GM23248 (cell line): ENCODE measurements at places on chromosomes 4 and X. TPM values are rescaled to one million over a fixed set of nuclear protein-coding genes. Genes with fewer than 3 reads are reported as not detected.
A peak's percentile ranks its signal among the peaks of the same experiment; 100 is the strongest.

DNA sequence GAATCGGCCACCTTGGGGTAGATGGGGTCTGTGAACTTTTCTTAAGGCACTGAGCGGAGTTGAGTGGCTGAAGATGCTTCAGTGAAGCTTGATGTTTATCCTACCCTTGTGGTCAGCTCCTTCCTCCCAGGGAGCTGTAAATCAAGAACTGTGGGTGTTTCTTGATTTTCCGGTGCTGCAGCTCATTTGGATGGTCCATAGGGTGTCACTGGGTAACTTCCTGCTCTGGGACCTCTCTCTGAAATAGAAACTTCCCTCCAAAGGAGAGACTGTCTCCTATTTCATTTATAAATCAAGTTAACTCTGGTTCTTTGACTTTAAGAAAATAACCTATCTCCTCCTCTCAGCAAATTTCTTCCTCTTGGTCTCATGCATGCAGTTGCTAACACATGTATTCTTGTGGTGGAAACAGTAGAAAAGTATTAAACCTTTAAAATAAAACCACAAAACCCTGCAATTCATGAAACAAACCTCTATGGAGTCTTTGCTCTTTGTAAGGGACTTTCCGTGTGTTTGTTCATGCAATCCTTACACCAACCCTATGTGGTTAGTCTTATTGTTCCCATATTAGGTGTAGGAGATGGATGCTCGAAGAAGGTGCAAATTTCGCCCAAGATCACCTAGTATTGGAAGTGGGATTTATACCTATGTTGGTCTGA lies 110.3 kb downstream of the SHROOM3 start:
- peaks cover 41% of the 10 kb centered on the region for H3K4me1 ChIP-seq
- H3K27me3 ChIP-seq, result no peaks in the 10 kb centered on the region
- H3K4me3 ChIP-seq, result no peak overlapping the region
- no peaks in the 10 kb centered on the region for H3K36me3 ChIP-seq
- peak overlapping the region; percentile 73; the same call in 1 of the 2 replicates for H3K27ac ChIP-seq

DNA sequence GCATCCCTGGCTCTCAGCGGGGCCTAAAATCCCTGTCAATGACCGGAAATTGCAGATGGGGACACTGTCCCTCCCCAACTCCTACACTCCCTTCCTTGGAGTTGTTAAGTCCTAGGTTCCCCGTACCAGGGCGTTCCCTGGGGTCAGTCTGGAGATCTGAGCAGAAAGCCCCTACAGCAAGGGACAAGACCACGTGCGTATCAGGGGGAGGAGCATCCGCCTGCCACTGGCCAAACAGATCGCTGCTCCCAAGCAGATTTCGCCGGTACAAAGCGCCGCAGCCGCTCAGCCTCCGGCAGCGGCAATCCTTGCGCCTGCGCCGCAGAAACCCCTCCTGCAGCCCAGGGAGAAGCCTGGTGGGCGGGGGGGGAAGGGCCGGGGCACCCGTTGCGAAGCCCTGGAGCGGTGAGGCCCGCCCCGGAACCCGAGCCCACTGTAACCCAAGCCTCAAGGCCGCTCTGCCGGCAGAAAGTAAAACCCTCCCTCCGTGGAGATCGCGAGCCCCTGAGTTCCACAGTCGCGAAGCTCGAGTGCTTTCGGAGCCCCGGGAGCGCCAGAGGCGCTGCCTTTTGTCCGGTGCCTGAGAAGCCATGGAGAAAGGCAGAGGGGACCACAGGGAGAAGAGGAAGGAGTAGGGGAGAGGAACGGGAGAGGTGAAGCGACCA lies 2.7 kb downstream of the CRMP1 start:
- DNase-seq, result no peak
- peaks cover 71% of the 10 kb centered on the region for H3K27me3 ChIP-seq
- no peak overlapping the region for H3K4me3 ChIP-seq
- H3K27ac ChIP-seq, result no peak overlapping the region
- H3K4me1 ChIP-seq, result no peaks in the 10 kb centered on the region

- peaks cover 24% of the 10 kb centered on the region for H3K4me1 ChIP-seq
- no peaks in the 10 kb centered on the region for H3K36me3 ChIP-seq
- peak; percentile 78 for DNase-seq
- no peaks in the 10 kb centered on the region for H3K27me3 ChIP-seq
- H3K4me3 ChIP-seq, result no peak overlapping the region
- H3K27ac ChIP-seq, result peak overlapping the region; percentile 65
These were observed 56.4 kb upstream of the XIAP start for GRCh38 chrX:123803331-123803983.

DNA sequence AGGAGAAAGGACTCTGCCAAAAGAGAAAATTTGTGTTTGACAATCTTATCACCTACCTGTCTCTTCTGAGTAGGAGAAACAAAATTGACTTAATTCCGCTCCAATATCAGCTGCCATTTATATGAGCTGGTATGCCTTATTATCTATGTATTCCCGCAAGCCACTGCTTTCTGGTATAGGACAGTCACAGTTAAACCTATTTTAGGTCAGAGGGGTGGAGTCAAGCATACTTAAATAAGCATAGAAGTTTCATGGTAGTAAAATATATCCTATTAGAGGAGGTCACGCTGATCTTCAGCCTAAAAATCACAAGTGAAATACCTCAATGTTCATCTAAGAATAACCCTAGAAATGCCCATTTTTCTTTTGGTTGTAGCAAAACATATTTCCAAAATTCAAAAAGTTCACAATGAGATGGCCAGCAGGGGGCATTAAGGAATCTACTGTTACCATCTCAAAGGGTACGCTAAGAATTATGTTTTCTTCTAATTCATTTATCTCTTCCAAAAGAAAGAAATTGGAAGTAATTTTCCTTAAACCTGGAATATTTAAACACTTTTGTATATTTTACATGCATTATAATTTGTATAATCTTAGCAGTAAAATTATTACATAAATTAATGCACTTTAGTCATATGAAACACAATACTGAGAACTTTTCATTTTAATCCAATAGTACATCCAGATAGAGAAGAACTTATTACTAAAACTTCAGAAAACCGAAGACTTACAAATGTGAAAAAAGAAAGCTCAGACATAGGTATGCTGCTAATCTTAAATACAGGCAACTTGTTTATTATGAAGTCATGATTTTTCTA lies 10.5 kb downstream of the PPAT start:
- H3K27ac ChIP-seq, result no peak overlapping the region
- 0 out of 2 replicates have a peak, but pooled peaks cover 4% of the 10 kb centered on the region for H3K4me1 ChIP-seq
- H3K4me3 ChIP-seq, result no peak overlapping the region
- H3K27me3 ChIP-seq, result no peaks in the 10 kb centered on the region

SPANXC gene
- not detected in 2 replicates for polyA plus RNA-seq
